Stimulated activated CD4-positive, alpha-beta T cell treated with anti-CD3 and anti-CD28 coated beads, Interleukin-15, amount 100 ng/mL, for 24 hours (primary cell): ENCODE measurements at places on chromosomes 6 and 20.
A peak's percentile ranks its signal among the peaks of the same experiment; 100 is the strongest.

GRCh38 chr20:22762576-22763256, 178.3 kb upstream of the FOXA2 start:
- DNase-seq, result no peak

DNA sequence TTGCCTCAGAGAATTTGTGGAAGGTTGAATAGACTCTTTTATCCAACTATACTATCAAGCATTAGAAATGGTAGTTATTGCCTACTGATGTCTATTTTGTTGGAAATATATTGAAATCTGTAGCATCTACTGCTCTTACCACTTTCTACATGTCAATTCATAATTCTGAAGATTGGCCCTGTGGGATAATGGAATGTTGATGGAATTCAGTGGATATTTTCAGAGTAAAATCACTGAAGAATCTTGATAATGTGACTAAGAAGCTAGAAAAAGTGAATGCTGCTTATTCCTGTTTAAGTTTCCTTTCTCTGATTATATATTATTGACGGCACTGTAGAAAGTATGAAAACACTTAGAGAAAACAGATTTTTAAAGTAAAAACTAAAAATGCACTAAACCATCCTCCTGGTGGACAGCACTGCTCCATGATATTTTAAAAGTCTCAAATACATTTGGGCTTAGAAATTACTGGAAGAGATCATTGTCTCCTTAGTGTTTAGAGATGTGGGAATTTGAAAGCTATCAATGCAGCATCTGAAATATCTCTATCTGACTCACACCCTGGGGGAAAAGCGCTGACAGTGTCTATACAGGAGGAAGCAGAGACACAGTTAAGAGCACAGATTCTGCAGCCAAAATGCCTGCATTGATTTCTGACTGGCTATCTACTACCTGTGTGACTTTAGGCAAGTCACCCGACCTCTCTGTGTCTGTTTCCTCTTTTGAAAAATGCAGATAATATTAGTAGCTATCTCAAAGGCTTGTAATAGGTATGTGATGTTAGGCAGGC, 37.9 kb upstream of the RCAN2 start:
- no peak for DNase-seq

DNA sequence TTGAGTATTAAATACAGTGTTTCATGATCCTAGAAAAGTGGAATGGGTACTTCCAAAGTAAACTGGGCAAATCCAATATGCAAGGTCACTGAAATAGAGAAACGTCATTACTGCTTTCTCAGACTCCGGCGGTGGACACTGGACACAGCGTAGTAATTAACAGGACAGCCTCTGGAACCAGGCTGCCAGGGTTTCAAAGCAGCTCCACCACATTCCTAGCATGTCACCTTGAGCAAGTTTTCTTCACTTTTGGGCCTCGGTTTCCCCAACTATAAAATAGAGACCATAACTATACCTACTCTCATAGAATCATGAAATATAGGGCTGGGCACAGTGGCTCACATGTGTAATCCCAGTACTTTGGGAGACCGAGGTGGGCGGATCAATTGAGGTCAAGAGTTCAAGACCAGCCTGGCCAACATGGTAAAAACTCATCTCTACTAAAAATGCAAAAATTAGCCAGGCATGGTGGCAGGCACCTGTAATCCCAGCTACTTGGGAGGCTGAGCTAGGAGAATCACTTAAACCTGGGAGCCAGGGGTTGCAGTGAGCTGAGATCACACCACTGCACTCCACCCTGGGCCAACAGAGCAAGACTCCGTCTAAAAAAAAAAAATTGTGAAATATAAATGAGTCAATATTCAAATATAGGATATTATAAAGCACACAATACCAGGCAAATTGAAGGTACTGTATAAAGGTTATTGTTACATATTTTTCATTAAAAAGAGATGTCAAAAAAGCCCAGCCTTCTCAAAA, 24.9 kb downstream of the ARHGAP18 start:
- DNase-seq, result no peak

GRCh38 chr6:112049026-112049799, 4.7 kb upstream of the CCN6 start:
- no peak for DNase-seq

DNA sequence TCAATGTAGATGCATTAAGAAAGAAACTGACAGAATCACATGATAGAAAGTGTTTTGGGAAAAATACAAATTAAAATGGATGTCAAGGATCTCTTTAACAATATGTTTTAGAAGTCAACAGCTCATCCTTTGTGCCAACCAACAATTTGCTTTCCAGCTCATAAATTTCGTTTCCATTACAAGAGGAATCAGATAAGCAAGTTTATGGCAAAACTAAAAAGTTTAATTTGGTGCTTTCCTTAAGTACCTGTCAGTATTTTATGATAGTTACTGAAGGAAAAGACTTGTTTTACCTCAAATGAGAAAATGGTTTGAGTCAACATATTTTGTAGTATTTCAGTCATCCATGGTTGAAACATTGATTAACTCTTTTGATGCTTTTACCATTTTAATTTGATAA, 130.0 kb downstream of the CDKAL1 start:
- no peak for DNase-seq

DNA sequence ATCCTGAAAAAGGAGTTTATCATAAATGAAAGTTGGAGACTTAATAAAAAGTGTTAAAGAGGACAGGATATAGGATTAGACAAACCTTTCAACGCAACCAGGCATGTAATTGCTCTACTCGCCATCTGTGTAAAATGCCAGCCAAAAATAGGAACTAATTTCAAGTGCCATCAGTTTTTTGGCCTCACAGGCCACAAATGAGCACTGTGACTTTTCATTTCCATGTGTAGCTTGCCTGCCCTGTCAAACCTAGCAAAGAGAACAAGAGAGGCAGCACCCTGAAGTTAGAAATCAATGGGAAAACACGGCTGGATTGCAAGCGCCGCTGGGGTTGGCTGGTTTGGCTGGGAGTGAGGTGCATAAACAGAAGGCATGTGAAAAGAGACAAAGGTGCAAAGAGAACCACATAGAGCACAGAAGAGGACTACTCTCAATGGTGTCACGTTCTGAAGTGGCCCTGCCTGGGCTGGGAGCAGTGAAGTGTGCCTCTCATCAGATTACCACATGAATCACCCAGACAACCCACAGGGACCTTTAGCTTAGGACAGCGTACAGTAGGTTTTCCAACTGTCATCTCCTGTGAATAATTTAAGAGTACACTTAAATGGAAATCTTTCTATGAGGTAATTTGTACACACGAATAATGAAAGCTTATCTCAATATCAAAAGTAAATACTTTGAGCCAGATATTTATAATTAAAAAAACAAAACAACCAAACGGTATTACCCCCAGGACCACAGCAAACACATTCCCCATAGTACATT, 78.0 kb upstream of the NHSL1 start:
- no peak for DNase-seq

- no peak for DNase-seq
Observed at GRCh38 chr20:24971376-24972101, 21.0 kb downstream of the APMAP start.

GRCh38 chr6:126886106-126886505, 232.4 kb upstream of the RSPO3 start:
- DNase-seq, result no peak

- DNase-seq, result no peak
Observed at GRCh38 chr20:25081730-25082497, at the start of gene VSX1. TSS of gene VSX1 (minus strand) at chr20:25082141. CDS start at chr20:25082096, 45 bp downstream.

DNA sequence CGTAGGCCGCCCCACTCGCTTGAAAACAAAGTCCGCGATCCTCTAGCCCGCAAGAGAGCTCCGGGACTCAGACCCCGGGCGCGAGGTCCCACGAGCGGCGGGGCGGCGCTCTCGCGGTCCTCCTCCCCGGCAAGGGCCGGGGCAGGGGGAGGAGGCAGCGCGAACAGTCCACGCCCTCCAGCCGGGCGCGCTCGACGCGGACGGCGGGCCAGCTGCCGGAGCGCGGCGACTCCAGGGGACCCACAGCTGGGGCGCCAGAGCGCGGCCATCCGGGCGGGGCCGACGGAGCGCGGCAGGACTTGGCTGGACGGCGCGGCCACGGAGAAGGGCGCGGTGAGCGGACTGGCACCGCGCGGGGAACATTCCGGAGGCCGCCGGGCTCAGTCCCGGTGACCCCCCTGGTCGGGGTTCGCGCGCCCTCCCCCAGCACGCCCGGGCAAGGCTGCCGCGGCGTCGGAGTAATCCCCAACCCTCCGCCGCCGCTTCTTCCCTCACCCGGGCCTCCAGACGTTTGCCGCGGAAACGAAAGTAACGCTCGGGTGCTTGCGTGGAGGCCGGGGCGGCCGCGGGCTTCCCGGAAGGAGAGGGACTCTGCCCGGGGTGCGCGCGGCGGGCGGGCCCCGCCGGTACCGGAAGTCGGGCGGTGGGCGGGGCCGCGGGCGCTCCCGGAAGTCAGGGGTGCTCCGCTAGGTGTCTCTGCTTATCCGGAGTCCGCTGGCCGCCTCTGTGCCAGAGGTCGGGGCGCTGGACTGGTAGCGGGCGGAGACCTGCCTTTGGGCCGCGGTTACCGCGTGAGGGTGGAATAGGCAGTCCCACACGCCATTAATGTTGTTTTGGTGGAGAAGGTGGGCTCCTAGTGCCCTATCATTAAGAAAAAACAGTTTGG, at the start of gene RIPK1:
Gene RIPK1 (plus strand): TSS at position 166 of the 886 bp plus-strand sequence. CDS start 8,330 bp downstream, outside the sequence.
- DNase-seq, result peak; percentile 96

GRCh38 chr6:147621263-147621662, 112.8 kb downstream of the SAMD5 start:
- DNase-seq, result no peak

DNA sequence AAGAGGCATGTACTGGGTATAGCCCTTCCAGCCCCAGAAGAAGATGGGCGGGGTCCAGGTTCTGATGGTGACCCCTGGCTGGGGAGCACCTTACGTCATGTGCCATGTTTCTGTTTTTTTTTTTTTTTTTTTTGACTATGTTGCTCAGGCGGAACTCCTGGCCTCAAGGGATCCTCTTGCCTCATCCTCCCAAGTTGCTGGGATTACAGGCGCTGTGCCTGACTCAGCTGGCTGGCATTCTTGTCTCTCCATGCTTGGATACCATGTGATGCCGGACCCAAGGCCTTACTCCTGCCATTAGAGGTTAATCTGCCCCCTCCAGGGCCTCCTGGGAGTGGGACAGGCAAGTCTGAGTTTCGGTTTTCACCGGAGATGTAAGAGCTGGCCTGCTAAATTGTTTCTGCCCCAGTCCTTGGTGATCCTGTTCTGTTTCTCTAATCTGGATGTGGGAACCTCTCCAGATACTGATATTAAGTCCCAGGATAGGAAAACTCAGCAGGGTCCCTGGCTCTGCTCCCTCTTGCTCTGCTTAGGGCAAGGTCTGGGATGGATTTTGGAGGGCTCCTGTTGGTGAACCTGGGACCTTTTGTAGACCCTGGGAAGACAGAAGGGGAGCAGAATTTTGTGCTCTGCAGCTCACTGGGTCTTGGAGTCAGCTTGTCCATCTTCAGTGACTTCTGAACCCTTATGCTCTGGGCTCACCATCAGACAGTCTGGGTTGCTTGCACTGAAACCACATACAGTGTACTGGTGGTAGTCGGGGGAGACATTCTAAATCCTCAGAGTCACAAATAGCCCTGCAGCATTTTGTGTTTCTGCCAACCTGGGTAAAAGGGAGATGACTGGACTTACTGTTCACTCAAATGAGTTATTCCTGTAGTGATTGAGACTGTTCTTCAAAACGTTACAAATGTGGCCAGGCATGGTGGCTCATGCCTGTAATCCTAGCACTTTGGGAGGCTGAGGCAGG, 45.1 kb downstream of the PTK7 start:
- DNase-seq, result no peak

GRCh38 chr6:42025066-42025844, 25.1 kb upstream of the TAF8 start:
- no peak for DNase-seq

GRCh38 chr20:53866794-53867740, 203.3 kb downstream of the BCAS1 start:
- DNase-seq, result no peak

- no peak for DNase-seq
Observed at GRCh38 chr6:36336208-36336710, 429 bp downstream of the BNIP5 start.

DNA sequence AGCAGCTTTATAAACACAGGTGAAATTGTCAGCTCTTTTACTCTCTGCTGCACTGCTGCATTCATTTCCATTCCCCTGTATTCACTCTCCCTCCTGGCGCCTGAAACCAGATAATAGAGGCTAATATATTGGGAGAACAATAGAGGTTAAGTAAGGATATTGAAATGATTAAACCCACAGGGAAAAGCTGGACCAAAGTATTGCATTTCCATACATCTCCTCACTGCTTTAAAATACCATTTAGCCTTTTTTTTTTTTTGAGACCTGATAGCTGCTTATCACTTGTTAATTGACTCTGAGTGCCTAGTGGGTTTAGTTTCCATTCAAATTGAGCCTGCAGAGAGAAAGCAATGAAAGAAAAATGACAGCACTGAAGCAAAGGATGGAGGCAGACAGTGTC, 540.5 kb upstream of the IMPG1 start:
- no peak for DNase-seq

DNA sequence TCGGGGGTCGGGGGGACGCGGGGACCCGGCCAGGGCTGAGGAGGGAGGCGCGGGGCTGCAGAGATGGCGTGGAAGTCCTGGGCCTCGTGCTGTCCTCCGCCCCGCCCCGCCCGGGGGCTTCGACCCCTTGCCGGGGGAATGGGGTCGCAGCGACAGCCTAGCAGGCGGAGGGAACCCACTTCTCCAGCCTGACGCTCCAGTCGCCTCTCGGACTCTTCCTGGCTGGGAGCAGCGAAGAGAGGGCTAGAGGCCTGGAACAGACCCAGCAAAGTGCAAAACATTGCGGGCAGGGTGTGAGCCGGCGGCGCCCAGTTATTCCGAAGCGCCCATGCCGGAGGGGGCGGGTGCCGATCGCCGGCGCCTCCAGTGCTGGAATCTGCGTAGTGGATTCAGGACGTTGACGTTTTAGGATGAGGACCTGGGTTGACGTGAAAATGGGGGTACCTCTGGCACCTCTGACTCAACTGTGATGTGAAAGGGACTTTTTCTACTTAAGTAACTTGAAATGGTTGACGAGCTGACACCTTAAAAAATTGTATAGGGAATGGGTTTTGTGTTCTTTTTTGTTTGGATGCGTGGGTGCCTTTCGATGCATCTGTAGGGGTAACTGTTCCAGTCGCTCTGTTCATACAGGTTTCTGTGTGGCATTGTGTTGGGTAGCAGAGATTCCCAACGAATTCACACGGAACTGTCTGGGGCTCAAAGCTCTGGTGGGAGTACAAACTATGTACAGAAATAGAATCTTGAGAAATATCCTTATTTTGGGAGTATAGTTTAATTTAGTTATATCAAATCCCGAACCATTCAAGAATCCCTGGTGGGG, 1.4 kb downstream of the SLC35F1 start:
- no peak for DNase-seq

GRCh38 chr20:47456952-47457724, 44.5 kb upstream of the NCOA3 start:
- DNase-seq, result peak; percentile 34
